ENCODE measurements at places on chromosomes 5 and 9.

DNA sequence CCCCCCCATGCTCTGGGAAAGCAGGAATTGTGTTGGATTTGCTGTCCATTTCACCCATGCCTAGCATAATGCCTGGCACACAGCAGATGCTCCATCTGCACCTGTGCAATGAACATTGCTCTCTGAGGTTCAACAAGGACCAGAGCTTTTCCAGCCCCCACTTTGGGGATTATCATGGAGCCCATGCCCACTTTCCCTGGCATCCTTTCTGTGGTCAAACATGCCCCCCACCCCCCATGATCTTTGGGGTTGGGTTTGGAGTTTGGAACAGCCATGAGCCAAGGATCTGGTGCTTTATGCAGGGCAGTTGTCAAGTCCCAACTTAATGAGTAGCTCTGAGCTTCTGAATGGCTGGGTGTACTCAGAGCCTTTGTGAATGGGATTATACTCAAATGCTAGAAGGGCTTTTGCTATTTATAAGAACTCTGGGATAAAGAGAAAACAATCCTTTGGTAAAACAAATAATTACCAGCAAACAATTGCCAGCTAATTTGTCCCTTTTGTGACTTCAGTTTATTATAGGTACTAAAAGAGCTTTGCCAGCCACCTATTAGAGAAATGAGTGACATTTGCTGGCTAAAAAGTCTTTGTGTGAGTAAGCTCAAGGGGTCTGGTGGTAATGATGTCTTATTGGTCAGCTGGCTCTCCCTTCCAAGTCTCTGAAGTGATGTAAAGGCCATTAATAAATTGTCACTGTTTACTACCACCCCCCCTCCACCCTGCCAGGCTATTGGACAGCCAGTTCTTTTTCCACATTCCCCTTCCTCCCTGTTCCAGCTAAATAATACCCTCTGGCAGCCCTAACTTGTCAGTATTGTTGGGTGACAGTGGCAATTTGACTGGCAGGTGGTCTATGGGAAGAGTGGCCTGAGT, 182.3 kb downstream of the MACROH2A1 start:
- DNase-seq, result no peak

GRCh38 chr9:90325913-90326653, 316.5 kb downstream of the DIRAS2 start:
- no peak for DNase-seq

GRCh38 chr9:94656200-94656599, 16.9 kb upstream of the FBP1 start:
- peak; percentile 16 for DNase-seq

DNA sequence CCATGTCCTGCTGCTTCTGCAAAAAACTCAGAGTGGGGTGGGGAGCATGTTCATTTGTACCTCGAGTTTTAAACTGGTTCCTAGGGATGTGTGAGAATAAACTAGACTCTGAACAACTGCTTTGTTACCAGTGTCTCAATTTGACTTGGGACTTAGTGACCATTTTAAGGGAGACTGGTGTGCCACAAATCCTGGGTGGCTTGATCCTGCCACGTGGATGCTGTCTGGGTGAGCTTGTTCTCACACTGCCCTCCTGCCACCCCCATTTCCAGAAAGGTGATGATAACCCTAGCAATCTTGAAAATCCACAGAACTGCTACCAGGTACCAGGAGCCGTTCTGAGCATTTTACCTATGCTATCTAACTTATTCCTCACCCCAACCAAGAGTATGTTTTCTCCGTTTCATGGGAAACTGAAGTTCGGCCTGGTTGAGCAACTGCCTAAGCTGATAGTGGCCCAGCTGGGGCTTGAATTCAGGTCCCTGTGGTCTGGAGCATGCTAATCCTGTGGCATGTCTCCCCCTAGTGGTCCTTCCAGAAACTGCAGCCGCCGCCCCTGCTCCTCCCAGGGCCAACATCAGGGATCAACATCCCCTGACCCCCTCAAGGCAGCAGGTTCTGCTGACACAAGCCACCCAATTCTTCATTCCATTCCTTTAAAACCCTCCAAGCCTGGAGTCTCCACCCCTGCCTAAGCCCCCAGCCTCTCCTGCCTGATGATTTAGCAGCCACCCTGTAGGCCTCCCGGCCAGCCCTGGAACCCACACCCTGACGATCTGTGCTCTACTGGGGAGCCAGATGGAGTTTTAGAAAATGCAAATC, 2.8 kb downstream of the IL3 start:
- peak; percentile 66 for DNase-seq

- DNase-seq, result no peak
Measured at GRCh38 chr9:91191411-91192380, 170.0 kb downstream of the AUH start.

DNA sequence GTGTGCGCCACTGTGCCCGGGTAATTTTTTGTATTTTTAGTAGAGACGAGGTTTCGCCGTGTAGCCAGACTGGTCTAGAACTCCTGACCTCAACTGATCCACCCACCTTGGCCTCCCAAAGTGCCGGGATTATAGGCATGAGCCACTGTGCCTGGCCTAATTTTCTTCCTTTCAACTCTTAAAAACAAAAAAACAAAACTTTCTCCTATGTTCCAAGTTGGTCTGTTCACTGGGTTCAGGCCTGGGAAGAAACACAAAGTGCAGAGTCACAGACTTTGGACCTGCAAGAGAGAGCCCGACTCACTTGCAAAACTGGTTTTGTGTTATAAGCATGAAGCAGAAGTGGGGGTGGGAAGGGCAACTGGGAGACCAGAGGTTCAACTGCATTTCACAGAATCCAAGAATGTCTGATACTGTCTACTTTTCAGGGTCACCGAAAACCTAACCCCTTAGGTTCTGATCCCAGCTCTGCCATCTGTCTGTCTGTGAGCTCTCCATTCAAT, 5.2 kb upstream of the HDHD3 start:
- no peak for DNase-seq

DNA sequence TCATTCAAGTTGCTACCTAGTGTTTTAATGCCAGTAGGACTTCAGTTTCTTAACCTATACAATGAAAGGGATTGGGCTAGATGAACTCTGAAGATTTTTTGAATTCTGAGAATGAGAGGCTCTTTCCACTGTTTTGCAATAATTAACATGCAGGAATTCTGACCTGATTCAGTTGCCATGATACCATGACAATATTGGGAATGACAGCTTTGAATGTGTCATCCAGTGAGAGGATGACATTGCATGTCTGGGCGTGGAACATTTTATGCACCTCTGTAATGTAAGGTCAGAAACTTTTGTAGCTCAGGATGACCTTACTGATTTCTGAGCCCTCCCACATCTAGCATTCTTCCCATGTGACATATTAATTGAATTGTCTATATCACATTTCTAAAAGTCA, 30.6 kb upstream of the SPINK5 start:
- no peak for DNase-seq

DNA sequence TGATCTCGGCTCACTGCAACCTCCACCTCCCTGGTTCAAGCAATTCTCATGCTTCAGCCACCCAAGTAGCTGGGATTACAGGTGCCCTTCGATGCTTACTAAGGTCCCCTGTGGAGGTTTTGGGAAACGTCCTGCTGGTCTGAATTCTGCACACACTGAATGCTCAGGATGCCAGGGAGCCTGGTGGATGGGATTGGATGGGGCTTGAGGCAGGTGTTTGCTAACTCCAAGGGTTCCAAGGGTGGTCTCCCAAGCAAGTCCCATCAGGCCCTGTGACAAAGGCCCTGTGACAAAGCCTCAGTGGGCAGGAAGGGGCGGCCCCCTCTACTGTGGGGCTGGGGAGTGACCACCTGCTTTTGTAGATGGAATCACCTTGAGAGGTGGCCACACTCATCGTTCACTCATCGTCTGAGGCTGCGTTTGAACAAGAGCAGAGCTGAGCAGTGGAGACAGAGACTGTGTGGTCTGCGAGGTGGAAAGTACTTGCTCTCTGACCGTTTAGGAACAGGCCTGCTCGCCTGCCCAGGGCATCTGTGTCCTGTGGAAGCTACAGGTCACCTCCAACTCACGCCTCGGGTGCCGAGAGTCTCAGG, 40.2 kb downstream of the MRPL36 start:
- no peak for DNase-seq

GRCh38 chr9:112013266-112013665, 116.7 kb downstream of the UGCG start:
- DNase-seq, result no peak

- DNase-seq, result no peak
Measured at GRCh38 chr9:109100543-109101201, 19.1 kb downstream of the TMEM245 start.

- no peak for DNase-seq
Measured at GRCh38 chr5:163094492-163095180, 342.8 kb upstream of the CCNG1 start.

DNA sequence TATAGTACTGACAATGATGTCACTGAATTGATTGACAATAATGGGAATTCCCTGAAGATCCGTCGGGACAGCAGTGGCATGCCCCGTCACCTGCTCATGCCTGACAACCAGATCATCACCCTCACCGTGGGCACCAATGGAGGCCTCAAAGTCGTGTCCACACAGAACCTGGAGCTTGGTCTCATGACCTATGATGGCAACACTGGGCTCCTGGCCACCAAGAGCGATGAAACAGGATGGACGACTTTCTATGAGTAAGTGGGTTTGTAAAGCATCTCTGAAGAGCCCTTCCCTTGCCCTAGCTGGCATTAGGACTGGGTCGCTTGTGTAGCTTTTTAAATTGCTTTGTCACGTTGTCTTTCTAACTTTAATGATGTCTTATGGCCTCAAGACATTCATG, 72.7 kb upstream of the WWC1 start:
- no peak for DNase-seq

- no peak for DNase-seq
Measured at GRCh38 chr9:130138791-130139190, 33.4 kb upstream of the NCS1 start.

- DNase-seq, result no peak
Measured at GRCh38 chr9:79255651-79256260, 316.0 kb upstream of the TLE4 start.

GRCh38 chr9:82894961-82895821, 167.8 kb downstream of the RASEF start:
- no peak for DNase-seq

DNA sequence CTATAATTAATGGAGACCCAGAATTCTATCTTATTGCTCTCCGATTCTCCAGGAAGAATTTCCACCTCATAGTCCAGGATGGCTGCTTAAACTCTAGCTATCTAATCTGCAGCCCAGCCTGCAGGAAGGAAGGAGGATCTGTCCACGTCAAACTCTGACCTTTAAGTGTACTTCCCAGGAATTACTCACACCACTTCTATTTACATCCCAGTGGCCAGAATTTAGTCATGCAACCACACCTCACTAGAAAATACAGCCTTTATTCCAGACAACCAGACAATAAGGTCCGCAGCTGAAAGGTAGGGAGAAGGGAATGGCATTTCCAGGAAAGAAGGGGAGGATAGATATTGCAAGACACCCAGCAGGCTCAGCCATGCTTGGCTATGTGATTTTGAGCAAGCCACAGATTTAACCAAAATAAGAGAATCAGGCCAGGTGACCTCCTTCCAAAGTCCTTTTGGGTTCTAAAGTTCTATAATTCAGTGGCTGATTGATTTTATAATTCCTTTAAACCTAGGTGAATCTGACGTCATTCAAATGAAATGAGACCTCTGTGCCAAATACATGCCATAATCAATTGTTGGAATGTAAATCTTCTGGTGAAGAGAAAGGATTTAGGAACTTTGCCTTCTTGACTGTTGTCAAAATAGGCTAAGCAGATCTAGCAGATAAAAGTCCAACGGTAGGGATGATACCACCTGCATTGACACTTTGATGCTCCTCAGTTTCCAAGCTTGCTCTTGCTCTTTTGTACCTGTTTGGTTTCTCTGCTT, 3.7 kb upstream of the DENND1A start:
- DNase-seq, result no peak

GRCh38 chr5:137621306-137621705, 114.6 kb downstream of the KLHL3 start:
- DNase-seq, result no peak

- no peak for DNase-seq
Measured at GRCh38 chr5:160956051-160956450, 104.0 kb upstream of the ATP10B start.

GRCh38 chr9:112665347-112665746, 52.6 kb downstream of the INIP start:
- no peak for DNase-seq

GRCh38 chr5:133457439-133458355, 154.6 kb downstream of the FSTL4 start:
- no peak for DNase-seq

GRCh38 chr5:84623019-84623418, 238.3 kb upstream of the EDIL3 start:
- no peak for DNase-seq

- DNase-seq, result no peak
Measured at GRCh38 chr9:89421595-89421994, 76.3 kb downstream of the SEMA4D start.

DNA sequence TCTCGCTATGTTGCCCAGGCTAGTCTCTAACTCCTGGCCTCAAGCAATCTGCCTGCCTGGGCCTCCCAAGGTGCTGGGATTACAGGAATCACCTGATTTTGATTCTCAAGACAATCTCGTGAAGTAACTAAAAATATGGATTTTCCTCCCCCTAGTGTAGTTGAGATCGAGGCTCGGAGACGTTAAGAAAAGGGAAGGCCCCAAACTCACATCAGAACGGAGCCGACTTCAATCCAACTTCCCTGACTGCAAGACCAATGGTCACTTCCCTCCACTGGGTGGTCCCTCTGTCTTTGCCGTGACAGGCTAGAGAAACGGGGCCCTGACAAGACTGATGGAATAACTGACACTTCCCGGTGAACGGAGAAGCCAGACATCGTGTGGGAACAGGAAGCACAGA, 28.3 kb downstream of the BARHL1 start:
- no peak for DNase-seq

- DNase-seq, result peak; percentile 1
Measured at GRCh38 chr9:96720435-96720834, 57.5 kb downstream of the ZNF510 start.

DNA sequence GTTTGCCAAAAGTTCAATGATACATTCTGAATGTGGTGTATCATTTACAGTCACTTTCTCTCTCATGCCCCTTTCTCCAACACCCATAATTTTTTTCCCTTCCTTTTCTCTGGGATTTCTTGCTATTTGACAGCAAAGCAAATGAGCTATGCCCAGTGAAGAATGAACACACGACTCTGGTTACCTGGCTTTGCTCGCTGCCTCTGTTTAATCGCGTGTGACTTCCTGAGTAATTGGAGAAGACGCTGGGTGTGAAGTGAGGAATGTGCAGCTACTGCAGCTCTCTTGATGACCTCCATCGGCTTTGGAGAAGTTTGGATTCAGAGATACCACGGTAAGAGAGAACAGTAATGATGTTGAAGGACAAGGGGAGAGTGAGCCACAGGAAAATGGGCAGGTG, 651.8 kb downstream of the KIF4B start:
- DNase-seq, result no peak
